Fibroblast of skin of left quadriceps (primary cell): ENCODE measurements at places on chromosomes 12 and 14.

- DNase-seq, result no peak
Measured at GRCh38 chr12:123450636-123451035, 7.3 kb upstream of the SNRNP35 start.

DNA sequence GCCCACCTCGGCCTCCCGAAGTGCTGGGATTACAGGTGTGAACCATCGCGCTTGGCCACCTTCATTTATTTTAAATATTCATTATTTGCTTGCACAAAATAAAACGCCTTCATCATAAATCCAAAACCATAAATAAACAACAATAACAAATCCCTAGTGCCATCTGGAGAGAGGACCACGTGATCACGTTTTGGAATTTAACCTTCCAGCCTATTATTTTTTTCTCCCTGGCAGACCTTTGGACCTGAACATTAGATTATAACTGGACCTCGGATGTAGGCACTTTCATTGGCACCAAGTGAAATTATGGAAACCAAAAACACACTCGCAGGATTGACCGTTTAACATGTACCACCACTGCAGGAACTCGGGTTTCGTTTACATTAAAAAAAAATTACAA lies 2.0 kb downstream of the DNAH10 start:
- no peak for DNase-seq

DNA sequence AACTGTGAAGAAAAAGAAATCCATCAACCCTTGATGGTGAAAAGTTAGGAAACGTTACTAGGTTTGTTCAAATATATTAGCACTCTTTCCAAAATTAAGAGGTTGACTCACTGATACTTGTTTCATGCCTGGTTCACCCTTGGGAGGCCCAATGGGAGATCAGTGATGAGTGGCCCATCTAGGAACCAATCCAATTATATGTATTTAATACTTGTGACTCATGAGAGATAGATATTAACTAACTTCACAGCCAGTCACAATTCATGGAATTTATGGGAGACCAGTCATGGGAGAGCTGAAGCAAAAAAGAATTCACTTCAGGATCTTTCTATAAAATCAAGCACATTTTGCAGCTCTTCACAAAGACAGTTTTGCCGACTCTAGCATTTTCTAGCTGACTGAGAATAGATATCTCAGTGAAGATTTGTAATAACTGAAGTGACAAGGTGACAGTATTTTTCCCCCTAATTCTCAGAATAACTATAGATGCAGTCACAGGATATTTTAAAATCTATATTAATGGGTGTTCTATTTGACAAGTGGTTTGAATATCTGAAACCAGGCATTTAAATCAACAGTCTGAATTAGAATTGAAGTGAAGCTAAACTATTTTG lies 230.2 kb downstream of the EPS8 start:
- DNase-seq, result peak; percentile 81

- DNase-seq, result no peak
Measured at GRCh38 chr12:3667485-3667884, 85.4 kb downstream of the CRACR2A start.

DNA sequence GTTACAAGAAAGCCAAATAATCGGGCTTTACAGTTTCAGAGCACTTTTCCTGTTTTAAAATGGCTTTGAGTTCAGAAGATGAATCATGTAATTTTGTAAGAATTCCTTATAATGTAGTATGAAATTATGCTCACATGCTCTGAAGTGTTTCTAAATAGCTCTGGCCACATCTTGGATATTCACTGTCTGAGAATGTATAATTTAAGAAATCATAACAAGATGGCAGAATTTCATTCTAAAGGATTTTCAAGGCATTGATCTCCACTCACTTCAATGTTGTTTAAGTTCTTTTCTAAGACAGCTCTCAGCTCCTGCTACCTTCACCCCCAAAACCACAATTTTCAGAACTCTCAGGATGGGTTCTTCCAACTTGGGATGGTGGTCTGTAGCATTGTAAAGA lies 180.1 kb downstream of the DACT1 start:
- peak; percentile 53 for DNase-seq

DNA sequence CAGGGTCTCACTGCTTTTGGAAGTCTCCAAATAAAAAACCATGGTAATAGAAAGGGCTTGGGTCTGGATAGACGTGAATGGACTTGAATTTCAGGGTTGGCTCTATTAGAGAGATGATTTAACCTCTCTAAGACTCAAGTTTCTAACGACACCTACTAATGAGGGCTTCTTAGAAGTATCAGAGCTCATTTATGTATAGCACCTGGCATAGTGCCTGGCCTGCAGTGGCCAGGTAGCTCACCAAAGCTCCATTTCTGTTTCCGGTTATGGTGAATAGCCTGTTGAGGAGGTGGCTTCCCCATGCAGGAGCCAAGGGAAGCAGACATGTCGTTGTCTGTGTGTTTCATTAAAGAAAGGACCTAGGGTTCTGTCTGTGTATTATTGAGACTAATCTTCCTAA lies 108.6 kb downstream of the ETV6 start:
- no peak for DNase-seq

GRCh38 chr14:58274881-58275280 lies 23.5 kb upstream of the ARID4A start:
- no peak for DNase-seq

GRCh38 chr12:117513353-117513752 lies 151.9 kb upstream of the NOS1 start:
- no peak for DNase-seq

DNA sequence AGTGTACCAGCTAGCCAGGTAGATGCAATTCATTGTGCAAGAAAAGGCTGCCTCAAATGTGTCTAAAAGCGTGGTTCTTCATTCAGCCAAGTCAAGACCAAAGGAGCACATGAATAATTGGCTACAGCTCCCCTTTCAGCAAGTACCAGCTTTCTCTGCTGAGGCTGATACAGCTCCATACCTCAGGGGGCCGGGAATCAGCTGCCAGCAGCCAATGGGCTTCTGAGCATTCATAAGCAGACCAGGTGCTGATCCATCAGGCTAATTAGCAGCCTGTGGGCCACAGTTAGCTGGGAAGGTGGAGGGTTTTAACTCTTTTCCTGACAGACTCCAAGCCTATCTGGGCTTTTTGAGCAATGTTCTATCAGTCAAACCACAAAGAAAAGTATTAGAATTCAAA lies 264.7 kb downstream of the APAF1 start:
- no peak for DNase-seq
